ENCODE measurements at places on chromosomes 3 and 15.

GRCh38 chr15:65382146-65382491 lies 4.3 kb upstream of the IGDCC3 start:
- no peak for DNase-seq

- no peak for DNase-seq
Measured at GRCh38 chr15:88804257-88804656, 1.0 kb downstream of the ACAN start.

GRCh38 chr15:63362196-63362595 lies 19.4 kb downstream of the CA12 start:
- DNase-seq = no peak

DNA sequence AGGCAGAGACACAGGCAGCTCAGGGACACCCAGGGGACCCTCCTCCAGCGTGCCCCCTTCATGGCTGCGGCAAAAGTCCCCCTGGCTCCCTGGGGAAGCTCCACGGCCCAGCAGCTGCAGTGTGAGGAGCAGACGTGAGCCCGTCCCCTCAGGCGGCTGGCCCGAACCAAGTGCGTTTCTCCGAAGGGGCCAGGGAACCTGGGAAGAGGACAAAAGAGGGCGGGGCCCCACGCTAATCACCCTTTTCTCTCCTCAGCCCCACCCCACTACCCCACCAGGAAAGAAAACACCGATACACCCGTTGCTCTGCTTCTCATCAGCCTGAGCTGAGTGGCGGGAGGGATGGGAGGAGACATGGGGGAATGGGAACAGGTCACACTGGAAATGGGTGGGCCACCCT lies at the start of gene MUC4:
Gene MUC4, minus strand, starts transcription at position 174 of the 400 bp plus-strand sequence. Its CDS starts 112 bp downstream, at position 62.
- DNase-seq = no peak

- DNase-seq = no peak
Measured at GRCh38 chr15:66702787-66703539, 927 bp downstream of the SMAD6 start.

DNA sequence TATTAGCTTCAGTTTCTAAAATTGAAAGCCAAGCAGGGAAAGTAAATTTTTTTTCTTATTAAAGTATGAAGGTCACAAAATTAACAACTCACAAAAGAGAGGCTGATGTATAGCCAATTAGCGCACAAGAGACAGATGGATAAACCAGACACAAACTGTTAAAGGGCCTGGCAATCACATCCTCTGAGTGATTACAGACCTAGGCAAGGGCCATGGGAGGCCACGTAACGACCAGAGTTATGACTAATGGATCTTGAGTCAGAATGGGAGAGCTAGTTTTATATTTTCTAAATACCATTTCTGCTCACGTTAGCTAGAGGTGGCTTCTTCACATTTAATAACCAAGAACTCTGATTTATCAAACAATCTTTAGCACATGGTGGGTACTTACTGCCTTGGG lies 17.8 kb upstream of the SCAMP5 start:
- no peak for DNase-seq

DNA sequence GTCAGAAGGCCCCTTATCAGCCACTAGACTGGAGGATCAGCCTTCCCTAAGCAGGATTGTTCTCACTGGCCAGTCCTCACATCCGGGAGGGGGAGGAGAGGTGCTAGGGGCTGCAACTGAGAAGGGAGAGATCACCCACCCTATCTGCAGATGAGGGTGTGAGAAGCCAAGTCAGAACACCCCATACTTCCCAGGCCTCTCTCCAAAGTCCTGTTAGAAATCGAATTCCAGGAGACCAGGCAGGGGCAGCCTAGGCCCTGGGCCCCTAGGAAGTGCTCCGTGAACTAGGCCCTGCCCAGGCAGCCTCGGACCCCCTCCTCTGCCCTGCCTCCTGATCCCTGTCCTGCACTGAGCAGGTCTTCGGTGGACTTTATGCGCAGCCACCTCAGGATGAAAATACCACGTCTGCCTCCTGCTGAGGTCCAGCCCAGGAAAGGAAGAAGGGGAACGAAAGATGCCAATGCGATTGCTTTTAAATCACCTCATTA lies 933 bp downstream of the DZIP1L start:
- DNase-seq = no peak

DNA sequence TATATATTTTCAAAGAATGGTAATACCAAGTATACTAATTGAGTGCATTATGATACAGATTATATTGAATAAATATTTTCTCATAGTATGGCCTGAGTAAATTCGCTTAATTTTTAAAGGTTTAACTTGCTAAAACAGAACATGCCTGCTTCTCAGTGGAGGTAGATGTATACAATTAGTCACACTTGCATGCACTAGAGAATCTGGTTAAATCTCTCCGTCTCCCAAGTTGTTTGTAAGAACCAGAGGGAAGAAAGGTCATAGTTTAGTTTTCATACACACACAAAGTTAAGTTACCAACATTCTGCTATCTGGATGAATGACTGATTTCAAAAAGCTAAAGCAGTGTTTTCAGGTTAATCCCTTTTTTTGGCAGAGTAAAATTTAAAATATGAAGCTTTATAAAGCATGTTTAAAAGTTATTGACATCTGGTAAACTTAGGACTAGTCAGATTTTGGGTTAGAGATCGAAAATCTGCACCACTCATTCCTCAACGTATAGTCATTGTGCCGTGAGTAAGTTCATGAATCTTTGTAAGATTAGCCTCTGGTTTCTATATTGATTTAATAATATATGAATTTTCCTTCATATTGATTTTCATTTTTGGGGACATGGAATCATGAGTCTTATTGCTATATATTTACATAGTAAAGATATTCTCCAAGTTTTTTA lies 117.6 kb upstream of the SAMMSON start:
- no peak for DNase-seq

DNA sequence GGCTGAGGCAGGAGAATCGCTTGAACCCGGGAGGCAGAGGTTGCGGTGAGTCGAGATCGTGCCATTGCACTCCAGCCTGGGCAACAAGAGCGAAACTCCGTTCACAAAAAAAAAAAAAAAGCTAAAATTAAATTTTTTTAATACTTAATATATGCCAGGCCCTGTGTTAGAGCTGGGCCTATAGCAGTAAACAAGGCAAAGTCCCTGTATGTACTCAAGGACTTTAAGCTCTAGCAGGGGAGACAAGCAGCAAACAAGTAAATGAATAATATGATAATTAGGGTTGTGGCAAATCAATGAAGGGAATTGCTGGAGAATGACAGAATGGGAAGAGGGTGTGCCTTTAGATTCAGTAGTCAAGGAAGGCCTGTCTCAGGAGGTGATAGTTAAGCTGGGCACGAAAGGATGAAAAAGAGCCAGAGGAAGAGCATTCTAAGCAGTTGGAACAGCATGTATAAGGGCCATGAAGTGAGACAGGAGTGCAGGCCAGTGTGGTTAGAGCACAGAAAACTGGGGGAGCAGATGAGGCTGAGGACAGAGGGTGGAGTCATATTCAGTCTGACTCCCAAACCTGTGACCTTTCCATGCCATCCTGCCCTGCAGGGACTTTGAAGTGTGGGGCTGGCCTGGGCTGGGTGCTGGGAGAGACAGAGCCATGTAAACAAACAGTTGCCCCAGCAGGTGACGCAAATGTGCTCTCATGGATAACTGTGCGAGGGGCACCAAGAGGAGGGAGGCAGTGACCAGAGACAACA lies 6.6 kb upstream of the RAF1 start:
- DNase-seq = no peak

DNA sequence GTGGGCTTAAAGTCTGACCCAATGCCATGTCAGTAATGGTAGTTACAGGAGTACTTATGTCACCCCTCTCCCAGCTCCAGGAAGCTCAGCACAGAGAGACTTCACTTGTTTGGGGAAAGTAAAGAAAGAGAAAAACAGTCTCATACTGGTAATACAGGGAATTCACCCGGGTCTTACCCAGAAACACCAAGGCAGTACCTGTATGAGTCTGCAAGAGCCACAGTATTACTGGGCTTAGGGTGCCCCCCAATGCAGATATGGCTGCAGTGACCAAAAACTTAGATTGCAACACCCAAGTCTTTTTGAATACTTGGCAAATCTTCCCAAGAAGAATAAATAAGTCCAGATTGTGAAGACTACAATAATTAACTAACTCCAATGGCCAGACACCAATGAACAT lies 622.1 kb downstream of the IGSF11 start:
- no peak for DNase-seq

All from stimulated activated CD8-positive, alpha-beta memory T cell treated with anti-CD3 and anti-CD28 coated beads, Interleukin-4, amount 100 ng/mL, for 1 hour (primary cell).